ENCODE measurements at places on chromosomes 6 and 20.

- no peak for DNase-seq
Observed at GRCh38 chr20:10466855-10467254, 31.8 kb downstream of the SLX4IP start.

GRCh38 chr6:159117046-159117445 lies 52.2 kb upstream of the FNDC1 start:
- no peak for DNase-seq

DNA sequence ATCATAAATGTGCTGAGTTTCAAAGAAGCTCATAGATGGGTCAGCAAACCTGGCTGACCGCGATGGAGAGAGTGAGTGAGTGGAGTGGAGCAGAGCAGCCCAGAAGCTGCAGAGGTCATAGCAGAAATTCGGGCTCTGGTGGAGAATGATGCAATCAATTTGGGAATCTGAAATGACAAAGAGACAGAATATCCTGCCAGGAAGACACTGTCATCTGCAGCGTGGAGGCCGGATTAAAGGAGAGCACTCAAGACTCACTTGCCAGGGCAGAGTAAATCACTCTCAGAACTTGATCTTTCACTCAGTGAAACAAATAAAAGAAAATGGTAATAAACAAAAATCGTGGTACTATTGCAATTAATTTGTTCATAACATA lies 109.6 kb upstream of the RREB1 start:
- DNase-seq, result peak; percentile 31

DNA sequence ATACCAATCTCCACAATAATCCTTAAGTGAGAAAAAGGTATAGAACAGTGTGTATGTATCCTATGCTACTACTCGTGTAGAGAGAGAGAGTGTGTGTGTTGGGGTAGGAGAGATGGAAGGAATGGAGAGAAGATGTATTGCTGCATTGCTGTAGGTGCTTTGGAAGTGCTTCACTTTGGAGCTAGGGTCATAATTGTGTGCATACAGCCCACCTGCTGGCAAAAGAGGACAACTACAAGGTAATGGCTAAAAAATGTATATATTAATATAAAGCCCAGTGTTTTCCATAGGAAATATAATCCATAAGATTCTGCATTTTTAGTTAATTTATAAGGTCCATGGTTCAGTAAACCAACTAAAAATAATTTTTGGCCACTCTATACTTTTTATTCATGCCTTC lies 36.1 kb downstream of the SERAC1 start:
- DNase-seq, result no peak

- DNase-seq, result no peak
Observed at GRCh38 chr6:134482593-134483270, 164.8 kb upstream of the SGK1 start.

DNA sequence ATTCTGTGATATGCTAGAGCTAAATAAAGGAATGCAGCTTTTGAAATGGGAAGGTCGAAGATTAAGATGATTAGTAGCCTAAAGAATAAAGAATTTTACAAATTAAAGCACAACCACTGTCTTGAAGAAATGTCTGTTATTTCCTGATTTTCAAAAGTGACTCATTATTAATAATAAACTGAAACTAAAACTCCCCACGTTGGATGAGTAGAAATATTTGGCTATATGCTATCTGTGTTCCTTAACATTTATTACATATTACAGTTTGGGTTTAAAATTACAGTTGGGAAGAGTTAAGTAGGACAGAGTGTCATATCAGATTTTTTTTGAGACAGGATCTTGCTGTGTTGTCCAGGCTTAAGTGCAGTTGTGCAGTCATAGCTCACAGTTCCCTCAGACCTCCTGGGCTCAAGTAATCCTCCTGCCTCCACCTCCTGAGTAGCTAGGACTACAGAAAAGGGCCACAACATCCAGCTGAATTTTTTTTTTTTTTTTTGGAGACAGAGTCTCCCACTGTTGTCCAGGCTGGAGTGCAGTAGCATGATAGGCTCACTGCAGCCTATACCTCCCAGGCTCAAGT lies 47.1 kb downstream of the AKIRIN2 start:
- no peak for DNase-seq

- DNase-seq, result no peak
Observed at GRCh38 chr6:134593887-134594286, 276.0 kb upstream of the SGK1 start.

DNA sequence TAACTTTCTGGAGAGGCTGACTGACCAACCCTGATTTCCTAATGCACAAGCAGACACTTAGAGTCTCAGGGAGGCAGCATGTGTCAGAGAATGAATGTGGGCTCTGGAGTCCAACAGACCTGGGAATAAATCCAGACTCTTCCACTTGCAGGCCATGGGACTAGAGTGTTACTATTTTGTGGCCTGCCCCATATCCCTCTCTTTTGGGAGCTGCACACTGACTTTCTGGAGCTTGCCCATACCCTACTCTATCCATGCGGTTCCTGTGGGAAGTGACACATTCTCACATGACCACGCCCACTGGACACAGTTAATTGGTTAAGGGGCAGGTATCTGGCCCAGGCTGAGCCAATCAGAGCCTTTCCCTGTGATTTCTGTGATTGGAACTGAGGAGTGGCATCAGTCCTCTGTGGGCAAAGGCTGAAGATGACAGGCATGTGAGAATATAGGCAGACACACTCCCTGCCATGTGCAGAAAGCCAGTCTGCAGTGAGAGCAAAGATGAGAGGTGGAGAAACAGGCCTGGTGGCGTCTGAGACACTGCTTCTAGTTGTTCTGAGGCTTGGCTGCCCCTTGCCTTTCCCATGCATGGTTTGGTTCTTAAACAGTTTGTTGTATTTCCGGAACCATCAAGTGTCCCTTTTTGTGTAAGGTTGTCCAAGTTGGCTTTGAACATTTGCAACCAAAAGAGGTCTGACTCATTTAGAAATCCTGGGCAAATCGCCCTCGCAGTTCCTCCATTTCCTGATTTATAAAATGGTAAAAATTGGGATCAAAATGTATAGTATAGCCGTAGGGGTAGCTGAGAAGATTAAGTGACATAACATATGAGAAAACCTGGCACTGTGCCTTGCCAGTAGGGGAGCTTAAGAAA lies 125.6 kb downstream of the CDC5L start:
- DNase-seq, result no peak

GRCh38 chr6:94751641-94752329 lies 825.5 kb upstream of the MANEA start:
- no peak for DNase-seq

GRCh38 chr6:5423251-5423650 lies 161.9 kb downstream of the FARS2 start:
- DNase-seq, result no peak

GRCh38 chr6:113654396-113654795 lies 202.7 kb upstream of the MARCKS start:
- DNase-seq, result no peak

GRCh38 chr6:138486249-138487101 lies 12.8 kb downstream of the NHSL1 start:
- no peak for DNase-seq

- peak; percentile 18 for DNase-seq
Observed at GRCh38 chr6:3151691-3152090, 5.7 kb downstream of the TUBB2A start.

- no peak for DNase-seq
Observed at GRCh38 chr6:21147995-21148394, 445.6 kb upstream of the SOX4 start.

DNA sequence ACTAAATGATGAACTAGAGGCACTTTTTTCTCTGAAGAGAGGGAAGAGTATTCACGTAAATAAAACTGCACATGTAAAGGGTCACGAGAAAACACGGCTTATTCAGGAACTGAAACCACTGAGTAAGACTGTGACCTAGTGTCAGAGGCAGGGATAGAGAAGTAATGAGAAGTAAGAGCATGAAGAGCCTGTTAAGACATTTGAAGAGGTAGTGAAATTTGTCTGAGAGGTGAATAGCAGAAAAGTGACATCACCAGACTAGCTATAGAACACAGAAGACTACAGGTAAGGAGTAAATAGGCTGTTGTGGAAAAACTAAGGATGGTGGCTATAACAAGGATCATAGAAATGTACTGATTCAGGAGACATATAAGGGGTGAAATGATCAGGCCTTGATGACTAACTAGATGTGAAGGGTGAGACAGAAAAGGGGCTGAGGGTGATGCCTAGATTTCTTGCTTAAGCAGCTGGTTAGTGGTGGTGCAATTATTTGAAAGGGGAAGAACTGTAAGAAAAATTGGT lies 76.8 kb downstream of the REV3L start:
- DNase-seq, result no peak

- DNase-seq, result no peak
Observed at GRCh38 chr6:43454290-43454695, 1.1 kb downstream of the DLK2 start.

GRCh38 chr6:37008484-37009465 lies 3.3 kb downstream of the FGD2 start:
- no peak for DNase-seq

GRCh38 chr6:41451515-41452163 lies 94.5 kb upstream of the FOXP4 start:
- peak; percentile 89 for DNase-seq

DNA sequence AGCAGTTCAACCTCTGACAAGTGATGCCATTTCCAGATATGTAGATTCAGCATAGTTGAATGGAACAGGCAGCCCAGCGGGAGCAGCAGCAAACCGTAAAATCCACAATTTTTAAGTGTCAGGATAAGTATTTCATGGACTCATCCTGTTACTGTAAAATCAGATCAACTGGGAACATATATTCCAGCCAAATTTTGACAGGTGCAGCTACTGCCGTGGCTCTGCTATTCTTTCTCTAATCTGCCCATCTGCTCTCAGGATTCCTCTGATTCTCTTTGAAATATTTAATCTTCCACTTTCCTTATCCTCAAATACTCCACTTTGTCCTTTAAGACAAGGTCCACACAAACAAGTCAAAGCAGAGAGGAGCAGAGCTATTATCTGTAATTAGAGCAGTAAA lies 245.4 kb upstream of the ASCC3 start:
- DNase-seq, result no peak

DNA sequence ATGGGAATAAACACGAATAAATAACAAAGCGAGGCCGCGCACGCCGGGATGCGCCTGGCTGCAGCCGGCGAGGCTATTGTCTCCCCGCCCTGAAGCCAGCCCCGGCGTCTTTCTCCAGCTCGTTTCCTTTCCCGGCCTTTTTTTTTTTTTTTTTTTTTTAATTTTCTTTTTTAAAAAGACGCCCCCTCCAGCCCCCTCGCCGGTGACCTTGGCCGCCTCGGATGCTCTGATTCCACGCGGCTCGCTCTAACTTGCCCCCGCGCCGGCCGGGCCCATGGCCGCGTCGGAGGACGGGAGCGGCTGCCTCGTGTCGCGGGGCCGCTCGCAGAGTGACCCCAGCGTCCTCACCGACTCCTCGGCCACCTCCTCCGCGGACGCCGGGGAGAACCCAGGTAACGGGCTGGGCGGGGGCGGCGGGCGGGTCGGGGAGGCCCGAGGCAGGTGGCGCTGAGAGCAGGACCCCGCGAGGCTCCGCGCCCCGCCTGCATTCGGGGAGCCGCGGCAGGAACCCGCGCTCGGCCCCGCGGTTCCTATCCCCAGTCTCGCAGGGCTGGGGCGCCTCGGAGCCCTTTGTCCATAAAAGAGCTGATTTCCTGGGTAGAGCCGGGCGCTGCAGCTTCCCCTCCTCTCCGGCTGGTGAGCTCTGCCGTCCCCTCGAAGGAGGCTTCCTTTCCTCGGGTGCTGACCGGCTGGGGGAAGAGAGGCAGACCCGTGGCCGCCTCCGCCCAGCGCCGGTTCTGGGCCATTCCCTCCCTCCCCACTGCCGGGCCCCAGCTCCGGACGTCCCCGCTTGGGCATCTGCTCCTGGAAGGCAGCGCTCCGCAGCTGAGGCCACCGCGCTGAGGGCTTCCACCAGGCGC lies 631 bp downstream of the PHACTR3 start:
- no peak for DNase-seq

DNA sequence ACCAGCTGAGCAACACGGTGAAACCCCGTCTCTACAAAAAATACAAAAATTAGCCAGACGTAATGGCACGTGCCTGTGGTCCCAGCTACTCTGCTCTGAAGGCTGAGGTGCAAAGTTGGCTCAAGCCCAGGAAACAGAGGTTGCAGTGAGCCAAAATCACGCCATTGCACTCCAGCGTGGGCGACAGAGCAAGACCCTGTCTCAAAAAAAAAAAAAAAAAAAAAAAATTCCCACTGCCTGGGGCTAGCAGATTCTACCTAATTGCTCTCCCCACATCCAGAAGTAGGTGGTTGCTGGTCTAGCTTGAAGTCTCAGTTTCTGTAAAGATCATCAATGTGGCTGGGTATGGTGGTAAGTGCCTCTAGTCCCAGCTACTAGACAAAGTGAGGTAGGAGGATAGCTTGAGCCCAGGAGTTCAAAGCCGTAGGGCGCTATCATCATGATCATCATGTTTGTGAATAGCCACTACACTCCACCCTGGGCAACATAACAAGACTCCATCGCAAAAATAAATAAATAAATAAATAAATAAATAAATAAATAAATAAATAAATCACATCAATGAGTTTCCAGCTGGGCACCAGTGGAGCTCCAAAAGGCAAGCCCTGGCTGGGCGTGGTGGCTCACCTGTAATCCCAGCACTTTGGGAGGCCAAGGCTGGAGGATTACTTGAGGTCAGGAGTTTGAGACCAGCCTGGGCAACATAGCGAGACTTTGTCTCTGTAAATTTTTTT lies 6.3 kb upstream of the AP5S1 start:
- DNase-seq, result no peak

GRCh38 chr6:88842320-88842719 lies 121.1 kb downstream of the RNGTT start:
- no peak for DNase-seq

- peak; percentile 20 for DNase-seq
Observed at GRCh38 chr6:143964674-143965081, 43.4 kb downstream of the PLAGL1 start.

DNA sequence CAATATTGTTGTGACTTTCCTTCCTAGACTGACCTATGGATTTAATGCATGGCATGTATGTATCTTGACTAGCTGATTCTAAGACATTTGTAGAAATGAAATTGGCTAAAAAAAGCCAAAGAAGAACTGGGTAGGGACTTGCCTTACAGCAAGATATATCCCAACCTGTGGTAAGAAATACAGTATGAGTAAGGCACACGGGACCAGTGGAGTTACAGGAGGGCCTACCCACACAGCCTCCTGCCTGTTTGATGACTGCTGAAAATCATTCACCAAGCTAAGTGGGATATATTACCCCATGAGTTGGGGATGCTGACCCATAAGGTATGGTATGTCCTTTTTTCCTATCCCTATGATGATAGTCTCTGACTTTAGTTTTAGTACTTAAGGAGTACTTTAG lies 112.2 kb downstream of the INSM1 start:
- DNase-seq, result no peak

DNA sequence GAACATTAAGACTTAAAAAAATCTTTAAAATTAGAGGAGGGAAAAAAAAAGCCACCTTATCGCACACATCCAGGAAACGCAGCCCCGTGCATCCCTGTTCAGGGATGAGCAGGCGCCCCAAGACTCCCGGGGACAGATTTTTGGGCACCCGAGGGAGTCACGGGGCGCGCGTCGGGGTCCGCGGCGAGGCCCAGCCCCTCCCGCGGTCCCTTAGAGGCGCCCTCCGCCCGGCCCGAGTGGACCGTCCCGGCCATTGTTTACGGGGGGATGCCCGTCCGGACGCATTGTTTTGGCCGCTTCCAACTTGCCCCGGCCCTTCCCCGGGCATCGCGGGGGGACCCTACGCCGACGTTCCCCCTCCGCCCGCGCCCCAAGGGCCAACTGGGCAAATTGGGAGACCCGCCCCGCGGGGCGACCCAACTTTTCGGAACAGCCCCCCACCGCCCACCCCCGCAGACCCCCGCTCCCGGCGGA lies 610 bp downstream of the ZNF217 start:
- no peak for DNase-seq

GRCh38 chr20:62764156-62764935 lies 31.9 kb upstream of the MRGBP start:
- DNase-seq, result no peak

- DNase-seq, result no peak
Observed at GRCh38 chr20:48766961-48767960, 60.5 kb downstream of the PREX1 start.

- DNase-seq, result no peak
Observed at GRCh38 chr6:71103641-71104040, 146.8 kb upstream of the B3GAT2 start.

Measured in skin of body (tissue), 3 donors.